ENCODE measurements at places on chromosomes 5 and 9. TPM values are rescaled to one million over a fixed set of nuclear protein-coding genes. Genes with fewer than 3 reads are reported as not detected.

MAN1B1 gene
- 54.2 TPM for total RNA-seq

ERAP2 gene
- total RNA-seq = 5.6 TPM

CLK4 gene
- total RNA-seq = 26.1 TPM

IFNA13 gene
- total RNA-seq = not detected

RIMOC1 gene
- total RNA-seq = 12.9 TPM

ORM2 gene
- not detected for total RNA-seq

HARS1 gene
- 39.4 TPM for total RNA-seq

MPDZ gene
- 126 TPM for total RNA-seq

GPR151 gene
- not detected for total RNA-seq

CAMK4 gene
- 0.33 TPM for total RNA-seq

KIAA0825 gene
- total RNA-seq = 3.4 TPM

PRKAA1 gene
- 118 TPM for total RNA-seq

PCDHA9 gene
- total RNA-seq = 0.09 TPM

LAMC3 gene
- 1.5 TPM for total RNA-seq

SLC4A9 gene
- not detected for total RNA-seq

STING1 gene
- 33.7 TPM for total RNA-seq

KIF4B gene
- 0.33 TPM for total RNA-seq

TRIM36 gene
- 0.26 TPM for total RNA-seq

ISL1 gene
- total RNA-seq = not detected

LCN2 gene
- not detected for total RNA-seq

CYSRT1 gene
- 0.22 TPM for total RNA-seq

SPRY4 gene
- total RNA-seq = 7.0 TPM

CENPK gene
- 4.9 TPM for total RNA-seq

GBGT1 gene
- total RNA-seq = 32.2 TPM

PROB1 gene
- total RNA-seq = 3.7 TPM

GFI1B gene
- total RNA-seq = under 0.01 TPM

FOXD4 gene
- total RNA-seq = 0.17 TPM

GTF2H2 gene
- total RNA-seq = 8.6 TPM

MEGF10 gene
- total RNA-seq = 1.6 TPM

MAMDC4 gene
- total RNA-seq = 0.52 TPM

AGTPBP1 gene
- total RNA-seq = 28.3 TPM

ST6GALNAC6 gene
- 36.9 TPM for total RNA-seq

SPAAR gene
- 1.0 TPM for total RNA-seq

GARIN3 gene
- total RNA-seq = not detected

FTMT gene
- not detected for total RNA-seq

KIAA1958 gene
- total RNA-seq = 0.69 TPM

COL15A1 gene
- 0.33 TPM for total RNA-seq

MARCOL gene
- total RNA-seq = not detected

GFPT2 gene
- 1.2 TPM for total RNA-seq

NRARP gene
- total RNA-seq = 23.0 TPM

Measured in dermis lymphatic vessel endothelial cell (primary cell).